Stimulated activated CD4-positive, alpha-beta T cell treated with anti-CD3 and anti-CD28 coated beads, Interleukin-1b, Interleukin-23, amount 100 ng/mL, for 4 hours (primary cell): ENCODE measurements at places on chromosomes 2 and 18.

- no peak for DNase-seq
Measured at GRCh38 chr2:143572421-143572820, 443.2 kb downstream of the ARHGAP15 start.

DNA sequence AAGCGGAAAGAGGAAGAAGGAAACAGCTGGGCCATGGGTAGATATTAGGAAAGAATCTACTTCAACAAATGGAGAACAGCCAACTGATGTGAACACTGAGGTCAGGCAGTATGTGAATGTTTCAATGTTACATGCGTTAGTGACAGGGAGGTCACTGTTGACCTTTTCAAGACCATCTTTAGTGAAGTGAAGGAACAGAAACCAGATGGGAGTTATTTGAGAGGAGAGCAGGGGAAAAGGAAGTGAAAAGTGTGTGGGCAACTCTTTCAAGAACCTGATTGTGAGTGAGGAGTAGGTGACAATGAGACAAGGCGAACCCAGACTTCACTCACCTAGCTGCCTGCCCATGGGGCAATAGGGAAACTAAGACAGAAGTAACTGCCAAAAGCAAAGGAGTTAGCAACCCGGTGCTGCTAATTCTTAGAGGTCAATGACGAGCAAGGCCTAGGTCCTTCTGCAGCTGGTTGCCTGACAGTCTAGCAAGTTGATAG is 67.0 kb downstream of the SP3 start:
- DNase-seq, result no peak

GRCh38 chr2:183375821-183376220 is 251.6 kb downstream of the NUP35 start:
- no peak for DNase-seq

GRCh38 chr2:37973615-37974353 is 48.7 kb downstream of the RMDN2 start:
- DNase-seq, result no peak

- no peak for DNase-seq
Measured at GRCh38 chr18:65815506-65815905, 64.7 kb downstream of the CDH7 start.

- no peak for DNase-seq
Measured at GRCh38 chr2:17327649-17328048, 190.6 kb downstream of the RAD51AP2 start.

DNA sequence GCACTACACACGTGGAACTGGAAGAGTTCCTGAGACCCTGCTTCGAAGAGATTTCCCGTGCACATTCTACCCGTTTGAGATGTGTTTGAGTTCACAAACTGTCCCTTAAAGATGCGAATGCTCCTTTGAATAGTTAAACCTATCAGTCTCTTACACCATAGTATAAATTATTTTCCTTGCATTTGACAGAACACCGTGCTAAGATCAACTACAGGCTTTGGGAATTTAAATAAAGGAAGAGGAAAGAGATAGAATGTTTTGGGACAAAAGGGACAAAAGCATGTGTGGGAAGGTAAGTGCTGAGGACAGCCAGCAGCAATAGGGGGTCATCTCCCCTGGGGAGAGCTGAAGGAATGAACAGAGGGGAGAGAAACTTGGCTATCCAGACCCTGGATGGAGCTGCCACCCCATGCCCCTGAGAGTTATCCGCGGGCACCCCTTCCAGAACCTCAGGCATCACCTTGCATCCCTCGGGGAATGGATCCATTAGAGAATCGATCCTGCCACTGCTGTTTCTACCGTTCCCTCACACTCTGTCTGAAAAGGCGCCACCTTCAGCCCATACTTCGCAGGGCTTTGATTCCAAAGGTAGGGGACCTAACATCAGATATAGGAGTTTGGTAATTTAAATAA is 888 bp upstream of the ADCY3 start:
- DNase-seq, result no peak

DNA sequence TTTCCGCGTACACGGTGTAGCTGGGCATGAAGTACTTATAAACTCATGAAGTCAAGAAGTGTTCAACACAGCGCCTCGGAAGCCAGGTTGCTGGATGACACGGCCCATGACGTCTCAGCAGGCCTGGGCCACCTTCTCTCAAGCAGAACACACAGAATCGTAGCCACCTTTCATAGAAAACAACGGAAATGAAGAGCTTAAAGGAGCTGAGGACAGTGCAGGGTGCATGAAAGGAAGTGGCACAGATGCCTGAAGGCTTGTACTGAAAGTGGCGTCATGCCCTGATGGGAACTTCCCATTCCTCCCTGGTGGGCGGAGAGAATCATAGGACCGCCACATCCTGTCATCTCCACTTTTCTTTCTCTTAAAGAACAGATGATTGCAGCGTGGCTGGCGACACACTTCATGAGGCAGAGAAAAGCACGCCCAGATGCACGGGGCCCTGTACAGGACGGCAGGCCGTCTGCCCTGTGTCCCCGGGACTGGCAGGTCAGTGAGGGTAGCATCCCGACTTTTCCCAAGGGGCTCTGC is 31.1 kb downstream of the HDAC4 start:
- DNase-seq, result peak; percentile 59

DNA sequence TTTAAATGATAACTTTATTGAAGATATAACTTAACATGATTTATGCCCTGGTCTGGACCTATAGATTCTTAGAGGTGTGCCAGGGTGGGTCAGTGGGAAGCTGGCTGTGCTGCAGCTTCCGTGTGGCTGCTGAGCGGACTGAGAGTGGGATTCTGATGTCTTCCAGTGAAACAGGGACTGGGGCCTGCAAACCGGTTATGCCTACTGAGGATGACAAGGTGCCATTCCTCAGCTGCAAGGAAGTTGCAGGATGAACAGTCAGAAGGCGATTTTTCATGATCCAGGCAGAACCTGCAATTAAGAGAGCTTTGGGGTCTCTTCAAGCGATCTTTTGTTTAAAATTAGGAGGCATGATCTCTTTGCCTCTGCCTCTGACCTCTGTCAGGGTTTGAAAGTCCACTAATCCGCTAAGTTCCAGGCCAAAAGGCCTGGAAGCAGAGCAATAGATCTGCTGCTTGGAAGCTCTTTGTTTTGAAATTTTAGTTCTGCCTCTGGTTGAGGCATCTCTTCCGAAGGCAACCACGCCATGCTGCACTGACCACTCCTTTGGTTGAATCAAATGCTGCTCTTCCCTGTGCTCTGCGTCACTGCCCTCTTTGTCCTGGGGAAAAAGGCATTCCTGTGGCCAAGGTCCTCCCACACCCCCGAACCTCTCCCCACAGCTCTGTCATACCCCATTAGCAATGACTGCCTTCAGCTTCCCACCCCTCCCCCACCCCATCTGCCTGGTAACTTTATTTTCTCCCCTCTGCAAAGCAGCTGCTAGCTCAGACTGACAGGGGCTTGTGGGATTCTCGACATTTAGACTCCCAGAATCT is 2.0 kb downstream of the TMEM169 start:
- no peak for DNase-seq

GRCh38 chr2:119721904-119722303 is 37.8 kb upstream of the PTPN4 start:
- no peak for DNase-seq

DNA sequence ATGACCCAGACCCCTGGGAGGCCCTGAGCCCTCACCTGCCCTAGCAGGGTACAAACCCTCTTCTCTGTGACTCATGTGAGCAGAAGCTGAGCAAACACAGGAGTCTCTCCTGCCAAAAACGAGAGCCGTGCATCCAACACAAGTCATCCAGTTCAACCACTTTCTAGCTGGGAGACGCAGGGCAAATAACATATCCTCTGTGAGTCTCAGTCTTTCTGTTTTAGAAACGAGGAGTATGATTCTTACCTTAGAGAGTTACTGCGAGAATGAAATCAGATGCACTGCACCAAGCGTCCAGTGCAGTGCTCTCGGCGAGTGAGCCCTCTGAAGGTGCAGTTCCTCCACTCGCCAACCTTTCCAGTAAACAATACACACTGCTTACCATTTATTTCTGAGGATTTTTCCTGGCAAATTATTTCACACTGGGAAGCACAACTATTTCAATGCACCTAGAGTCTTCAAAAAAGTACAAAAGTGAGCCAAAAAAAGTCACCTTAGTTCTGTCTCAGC is 331.8 kb upstream of the MYT1L start:
- no peak for DNase-seq

DNA sequence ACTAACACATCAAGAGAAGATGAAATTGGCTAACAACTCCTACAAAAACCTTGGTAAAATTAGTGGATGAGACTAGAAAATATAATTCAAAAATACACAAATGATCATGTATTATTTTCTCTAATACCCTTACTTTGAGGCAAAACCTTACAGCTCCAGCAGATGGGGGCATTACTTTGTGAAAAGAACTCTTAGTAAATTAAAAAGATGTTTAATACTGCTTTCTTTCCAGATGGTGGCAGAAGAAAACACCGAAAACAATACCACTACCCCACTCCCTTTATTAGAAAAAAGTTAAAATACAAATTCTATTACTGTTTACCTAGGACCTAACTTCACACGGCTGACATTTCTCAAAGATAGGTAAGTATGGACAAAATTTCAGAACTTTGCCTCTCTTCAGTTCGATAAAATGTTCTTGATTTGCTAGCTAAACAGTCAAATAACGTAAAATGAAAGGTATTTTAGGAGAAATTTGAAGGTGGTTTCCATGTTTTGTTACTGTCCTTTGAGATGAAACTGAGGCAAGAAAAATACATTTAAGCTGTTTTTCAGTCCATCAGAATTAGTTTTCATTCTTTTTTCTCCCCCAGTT is 30.6 kb downstream of the ORC4 start:
- no peak for DNase-seq

- DNase-seq, result no peak
Measured at GRCh38 chr2:106282462-106283170, 88.5 kb upstream of the UXS1 start.

- DNase-seq, result no peak
Measured at GRCh38 chr18:47574966-47575365, 323.5 kb upstream of the SKOR2 start.

DNA sequence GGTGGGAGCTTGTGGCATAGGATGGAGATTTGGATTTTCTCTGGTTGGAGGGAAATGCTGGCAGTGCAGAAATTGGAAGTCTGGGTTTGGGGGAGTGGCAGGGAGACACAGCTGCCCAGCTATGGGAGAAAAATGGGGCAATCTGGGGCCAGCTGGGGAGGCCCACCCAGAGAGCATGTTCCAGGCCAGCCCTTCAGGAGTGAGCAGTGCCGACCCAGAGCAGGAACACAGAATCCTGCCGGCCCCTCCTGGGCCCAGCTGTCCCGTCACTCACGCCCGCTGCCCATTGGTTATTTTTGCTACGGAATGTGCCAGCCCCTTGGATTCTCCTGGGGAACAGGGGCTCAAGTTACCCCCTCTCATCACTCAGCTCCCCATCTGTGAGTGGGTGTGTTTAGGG is 4.9 kb downstream of the SPEG start:
- no peak for DNase-seq

- no peak for DNase-seq
Measured at GRCh38 chr18:77058290-77058835, 74.2 kb downstream of the MBP start.

DNA sequence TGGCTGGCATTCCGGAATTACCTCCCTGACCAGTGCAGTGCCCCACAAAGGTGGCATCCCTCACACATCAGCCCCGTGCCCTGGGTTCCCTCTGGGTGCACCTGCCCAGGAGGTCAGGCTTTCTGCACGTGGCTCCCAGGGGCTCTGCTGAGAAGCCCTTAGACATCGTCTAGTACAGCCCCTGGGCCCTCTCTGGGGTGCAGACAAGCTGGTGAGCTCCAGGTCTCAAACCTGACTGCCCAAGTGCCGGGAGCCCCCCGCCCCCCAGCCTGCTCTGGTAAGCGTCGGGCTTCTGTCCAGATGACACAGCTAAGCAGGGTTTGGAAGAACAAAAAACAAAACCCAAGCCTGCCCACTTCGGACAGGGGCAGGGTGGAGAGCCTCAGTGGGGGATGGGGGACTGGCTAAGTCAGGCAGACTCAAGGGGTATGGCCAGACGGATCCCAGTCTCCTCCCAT is 20.2 kb downstream of the TWIST2 start:
- no peak for DNase-seq

DNA sequence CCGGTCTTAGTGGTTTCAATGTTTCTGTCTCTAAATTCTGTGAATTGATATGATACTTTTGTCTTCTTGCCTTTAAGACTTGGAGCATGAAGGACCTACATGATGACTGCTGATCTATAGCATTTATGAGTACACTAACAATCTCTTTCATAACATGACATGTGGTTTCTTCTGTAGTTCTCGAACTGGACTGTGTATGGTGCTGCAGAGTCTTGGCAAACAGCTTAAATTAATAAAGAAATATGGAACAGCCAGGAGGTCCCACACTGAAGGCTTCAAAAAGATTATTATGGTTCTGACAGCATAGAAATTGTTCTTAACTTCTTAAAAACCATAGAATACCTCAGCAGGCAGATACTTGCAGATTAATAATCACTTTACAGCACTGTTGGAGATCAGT is 145.0 kb downstream of the DCC start:
- DNase-seq, result no peak

DNA sequence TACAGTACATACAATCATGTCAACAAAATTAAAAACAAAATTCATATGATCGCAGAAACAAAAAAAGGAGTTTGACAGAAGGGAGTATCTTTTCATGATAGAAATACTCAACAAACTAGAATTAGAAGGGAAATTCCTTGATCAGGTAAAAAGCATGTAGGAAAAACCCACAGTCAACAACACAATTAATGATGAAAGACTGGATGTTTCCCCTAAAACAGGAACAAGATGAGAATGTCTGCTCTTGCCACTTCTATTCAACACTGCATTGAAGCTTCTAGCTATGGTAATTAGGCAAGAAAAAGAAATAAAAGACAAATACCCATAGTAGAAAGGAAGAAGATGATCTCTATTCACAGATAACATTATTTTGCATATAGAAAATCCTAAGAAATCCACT is 87.1 kb downstream of the SRBD1 start:
- no peak for DNase-seq

DNA sequence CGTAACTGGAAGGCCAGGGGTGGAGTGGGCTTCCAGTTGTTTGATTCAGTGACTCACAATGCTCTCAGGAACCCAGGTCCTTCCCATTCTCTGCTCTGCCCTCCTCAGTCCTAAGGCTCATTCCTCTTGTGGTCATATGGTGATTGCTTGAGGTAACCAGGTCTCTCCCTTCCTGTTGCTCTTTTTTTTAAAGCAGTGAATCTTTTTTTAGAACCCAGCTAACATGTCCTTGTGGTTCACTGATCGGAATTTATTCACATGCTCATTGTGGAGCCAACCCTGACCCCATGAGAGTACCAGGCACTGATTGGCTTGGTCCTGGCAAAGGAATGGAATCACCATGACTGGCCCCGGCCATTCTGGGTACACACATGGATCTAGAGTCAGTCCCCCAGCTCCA is 7.4 kb downstream of the THNSL2 start:
- no peak for DNase-seq

DNA sequence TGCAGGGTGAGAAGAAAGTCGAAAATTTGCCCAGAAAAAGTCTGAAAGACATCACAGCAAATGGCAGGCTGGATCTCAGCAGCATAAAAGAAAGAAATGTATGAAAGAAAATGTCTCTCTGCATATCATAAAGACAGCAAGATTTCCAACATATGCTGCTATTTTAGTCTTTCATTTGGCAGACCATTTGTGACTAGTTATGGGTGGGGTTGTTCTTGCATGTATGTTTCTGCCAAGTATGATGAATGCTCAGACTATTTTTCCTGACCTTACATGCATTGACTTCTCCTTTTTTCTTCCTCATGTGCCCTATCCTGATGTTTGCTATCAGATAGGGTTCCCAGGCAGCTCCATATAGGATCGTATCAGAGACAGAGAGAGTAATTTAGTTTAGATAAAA is 58.5 kb upstream of the PARD3B start:
- DNase-seq, result no peak
